ENCODE measurements at places on chromosomes 13 and 19.

GRCh38 chr13:113839536-113840204, 24.2 kb downstream of the GAS6 start:
- DNase-seq: no peak

DNA sequence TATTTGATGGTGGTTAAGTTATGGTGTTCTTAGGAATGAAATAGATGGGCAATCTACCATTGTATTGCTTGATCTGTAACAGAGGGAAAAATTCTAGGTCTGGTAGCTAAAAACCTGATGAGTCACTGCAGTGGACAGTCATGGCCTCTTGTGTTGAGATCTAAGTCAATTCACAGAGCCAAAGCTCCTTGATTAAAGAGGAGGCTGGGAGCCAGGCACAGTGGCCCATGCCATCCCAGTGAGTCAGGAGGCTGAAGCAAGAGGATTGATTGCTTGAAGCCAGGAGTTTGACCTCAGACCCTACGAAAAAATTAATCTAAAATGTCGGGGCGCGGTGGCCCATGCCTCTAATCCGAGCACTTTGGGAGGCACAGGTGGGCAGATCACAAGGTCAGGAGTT, 67.1 kb upstream of the KPNA3 start:
- no peak for DNase-seq

DNA sequence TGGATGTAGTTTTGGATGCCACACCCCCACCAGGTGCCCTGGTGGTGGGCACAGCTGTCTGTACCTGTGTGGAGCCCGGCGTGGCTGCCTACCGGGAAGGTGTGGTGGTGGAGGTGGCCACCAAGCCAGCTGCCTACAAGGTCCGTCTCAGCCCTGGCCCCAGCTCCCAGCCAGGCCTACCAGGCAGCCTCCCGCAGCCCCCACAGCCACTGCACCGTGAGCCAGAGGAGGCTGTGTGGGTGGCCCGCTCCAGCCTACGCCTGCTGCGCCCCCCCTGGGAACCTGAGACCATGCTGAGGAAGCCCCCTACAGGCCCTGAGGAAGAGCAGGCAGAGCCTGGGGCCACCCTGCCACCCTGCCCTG, 3.5 kb downstream of the CIC start:
- no peak for DNase-seq

GRCh38 chr13:33119022-33119781, 103.0 kb downstream of the KL start:
- DNase-seq: no peak

DNA sequence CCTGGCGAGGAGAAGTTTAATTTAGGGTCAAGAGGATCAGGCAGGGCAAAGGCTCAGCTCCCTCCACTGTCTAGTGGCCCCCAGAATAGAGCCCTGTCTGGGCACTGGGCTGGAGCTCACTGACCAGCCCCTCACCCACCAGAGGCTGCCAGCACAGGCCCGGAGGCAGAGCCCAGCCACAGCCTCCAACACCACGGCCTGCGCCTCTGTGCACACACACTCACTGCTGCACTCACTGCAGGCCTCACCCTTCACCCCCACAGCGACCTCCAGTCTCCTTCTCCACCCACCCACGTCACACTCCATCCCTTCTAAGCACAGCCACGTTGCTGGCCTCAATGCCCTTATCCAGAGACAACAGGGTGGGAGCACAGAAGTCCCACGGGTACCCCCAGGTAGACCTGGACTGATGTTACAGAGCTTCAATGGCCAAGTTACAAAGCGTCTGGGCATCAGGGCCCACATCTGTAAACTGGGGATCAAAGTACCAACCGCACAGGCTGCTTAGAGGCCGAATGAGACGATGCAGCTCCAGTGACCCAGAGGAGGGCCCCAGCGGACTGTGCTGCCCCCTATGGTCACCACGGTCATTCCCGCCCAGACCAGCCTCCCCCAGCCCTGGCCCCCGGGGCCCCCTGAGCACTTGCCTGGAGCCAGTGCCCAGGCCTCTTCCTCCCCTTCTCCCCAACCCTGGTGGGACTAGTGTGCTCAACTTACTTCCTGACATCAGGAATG, 4.5 kb upstream of the PRKD2 start:
- DNase-seq: no peak

DNA sequence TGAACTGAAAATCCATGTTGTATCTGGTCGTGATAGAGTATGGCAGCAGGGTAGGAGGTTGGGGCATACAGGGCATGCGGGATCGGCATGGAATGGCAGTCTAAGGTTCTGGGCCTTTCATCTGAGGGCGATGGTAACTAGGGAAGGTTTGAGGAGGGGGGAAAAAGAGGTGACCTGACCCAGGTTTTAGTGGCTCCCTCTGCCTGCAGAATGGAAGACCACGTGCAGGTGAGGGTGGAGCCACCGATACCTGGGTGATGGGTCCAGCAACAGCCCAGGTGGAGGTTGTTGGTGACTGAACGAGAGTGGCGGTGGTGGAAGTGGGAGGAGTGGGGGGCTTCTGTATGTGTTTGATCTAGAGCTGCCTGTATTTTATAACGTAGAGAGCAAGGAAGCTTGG, 3.8 kb downstream of the ZNF749 start:
- no peak for DNase-seq

- DNase-seq: no peak
These were observed 19.9 kb upstream of the RFC3 start for GRCh38 chr13:33798023-33798422.

GRCh38 chr19:48740164-48740972, at the start of gene RASIP1:
TSS of gene RASIP1 (minus strand) at chr19:48740610. CDS start at chr19:48740282, 328 bp downstream.
- DNase-seq: no peak

GRCh38 chr19:4774136-4774535, 17.4 kb upstream of the FEM1A start:
- DNase-seq: no peak

- DNase-seq: no peak
These were observed 34.2 kb downstream of the ZNF787 start for GRCh38 chr19:56086671-56087430.

DNA sequence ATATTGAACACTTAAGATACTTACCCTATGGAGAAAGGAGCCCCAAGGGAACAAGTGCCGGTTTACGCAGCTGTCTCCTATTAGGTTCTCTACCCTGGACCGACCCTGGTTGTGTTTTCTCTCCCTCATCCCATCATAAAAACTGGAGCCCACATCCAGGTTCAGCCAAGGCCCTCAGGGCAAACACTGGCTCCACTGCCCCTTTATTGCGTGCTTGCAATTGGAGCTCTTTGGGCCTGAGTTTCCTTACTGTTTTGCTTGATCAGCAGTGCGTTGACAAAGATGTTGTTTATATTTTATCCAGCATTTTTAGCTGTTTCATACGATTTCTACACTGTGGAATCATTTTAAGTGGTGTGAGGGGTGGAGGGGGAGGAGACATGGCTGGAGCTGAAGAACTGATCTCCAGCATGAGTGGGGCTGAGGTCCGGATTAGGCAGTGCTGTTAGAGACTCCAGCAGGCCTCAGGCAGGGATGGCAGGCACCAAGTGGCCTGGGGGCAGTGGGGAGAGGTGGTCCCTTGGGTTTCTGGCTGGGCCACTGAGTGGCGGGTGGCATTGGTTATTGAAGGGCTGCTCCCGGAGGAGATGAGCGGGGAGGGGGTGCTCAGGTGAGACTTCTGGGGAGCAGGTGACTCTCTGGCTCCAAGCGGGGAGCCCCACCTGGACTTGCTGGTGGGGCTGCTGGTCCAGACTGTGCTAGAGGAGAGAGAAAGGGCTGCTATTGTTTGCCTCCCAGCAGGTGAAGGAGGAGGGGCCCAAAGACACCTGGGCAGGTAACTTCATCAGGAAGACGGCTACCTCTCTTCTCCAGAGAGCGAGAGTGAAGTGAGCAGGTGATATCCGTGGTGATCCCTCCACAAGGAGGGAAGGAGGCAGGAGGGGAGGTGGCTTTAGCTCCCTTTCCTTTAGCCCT, 62.4 kb upstream of the RNF113B start:
- DNase-seq: no peak

GRCh38 chr19:28880735-28881401, 332.1 kb downstream of the UQCRFS1 start:
- no peak for DNase-seq

DNA sequence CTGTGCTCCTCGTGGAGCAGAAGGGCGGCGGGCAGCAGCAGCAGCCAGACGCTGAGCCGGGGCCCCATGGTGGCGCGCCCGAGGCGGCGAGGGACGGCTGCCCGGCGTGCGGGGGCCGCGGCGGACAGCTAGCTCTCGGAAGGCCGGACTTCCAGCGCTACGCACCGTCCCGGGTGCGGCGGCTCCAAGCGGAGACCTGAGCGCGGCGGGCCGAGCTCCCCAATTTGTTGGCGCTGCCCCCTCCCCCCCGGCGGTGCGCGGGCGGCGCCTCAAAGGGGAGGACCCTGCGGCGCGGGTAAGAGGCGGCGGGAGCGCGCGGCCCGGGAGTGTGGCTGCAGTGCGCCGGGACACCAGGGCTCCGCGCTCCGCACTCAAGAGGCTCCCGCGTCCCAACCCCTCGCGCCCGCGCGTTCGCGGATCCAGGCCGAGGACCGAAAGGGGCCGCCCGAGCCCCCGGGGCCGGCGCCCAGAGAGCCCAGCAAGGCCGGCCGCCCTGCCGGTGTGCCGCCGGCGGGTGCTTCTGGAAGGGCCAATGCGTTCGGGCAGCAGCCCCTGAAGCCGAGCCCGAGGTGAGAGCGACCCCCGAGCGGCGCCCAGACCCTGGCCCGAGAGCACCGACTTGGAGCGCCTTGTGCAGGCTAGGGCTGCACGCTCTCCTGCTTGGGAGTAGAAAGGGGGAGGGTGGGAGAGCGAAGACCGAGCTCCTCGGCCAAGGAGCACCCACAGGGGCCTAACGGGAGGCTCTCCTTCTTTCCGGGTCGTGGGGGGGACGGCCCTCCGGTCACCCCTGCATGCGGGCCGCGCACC, at the start of the genes COL4A1 and COL4A2:
COL4A1 (minus strand) TSS at position 198 of the 807 bp plus-strand sequence; CDS start at position 68, 130 bp downstream.
COL4A2 (plus strand) TSS at position 325 of the 807 bp plus-strand sequence. CDS start 620 bp downstream, outside the sequence.
- no peak for DNase-seq

DNA sequence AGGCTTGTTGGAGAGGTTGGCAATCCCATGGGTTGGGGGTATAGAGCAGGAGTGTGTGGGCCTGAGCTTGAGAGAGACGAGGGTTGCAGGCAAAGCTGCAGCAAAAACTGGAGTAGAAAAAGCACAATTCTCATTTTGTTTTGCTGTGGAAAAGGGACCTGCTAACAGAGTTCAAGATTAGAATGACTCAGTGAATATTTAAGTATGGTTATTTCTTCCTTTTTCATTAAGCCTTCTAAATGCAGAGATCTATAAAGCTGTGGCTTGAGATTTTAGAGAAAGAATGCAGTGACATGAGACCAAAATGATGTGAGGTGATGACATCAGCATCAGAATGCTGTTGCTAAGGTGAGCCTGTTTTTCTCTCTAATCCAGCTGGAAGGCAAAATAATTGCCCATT, 10.8 kb upstream of the MBNL2 start:
- no peak for DNase-seq

DNA sequence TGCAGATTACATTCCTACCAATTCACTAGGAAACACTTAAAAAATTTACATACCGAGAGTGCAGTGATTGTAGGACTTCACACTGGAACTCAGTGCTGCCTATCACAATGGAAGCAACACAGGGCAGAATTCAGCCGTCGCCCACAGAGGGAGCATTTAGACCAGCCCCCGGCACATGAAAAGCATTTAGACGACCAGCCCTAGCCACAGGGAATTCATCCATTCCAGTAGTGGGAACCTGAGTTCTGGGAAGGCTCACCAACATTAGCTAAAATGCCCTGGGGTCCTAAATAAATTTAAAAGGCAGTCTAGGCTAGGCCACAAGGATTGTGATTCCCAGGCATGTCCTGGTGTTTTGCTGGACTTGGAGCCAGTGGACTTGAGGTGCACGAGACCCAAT, 155.2 kb downstream of the LIG4 start:
- no peak for DNase-seq

DNA sequence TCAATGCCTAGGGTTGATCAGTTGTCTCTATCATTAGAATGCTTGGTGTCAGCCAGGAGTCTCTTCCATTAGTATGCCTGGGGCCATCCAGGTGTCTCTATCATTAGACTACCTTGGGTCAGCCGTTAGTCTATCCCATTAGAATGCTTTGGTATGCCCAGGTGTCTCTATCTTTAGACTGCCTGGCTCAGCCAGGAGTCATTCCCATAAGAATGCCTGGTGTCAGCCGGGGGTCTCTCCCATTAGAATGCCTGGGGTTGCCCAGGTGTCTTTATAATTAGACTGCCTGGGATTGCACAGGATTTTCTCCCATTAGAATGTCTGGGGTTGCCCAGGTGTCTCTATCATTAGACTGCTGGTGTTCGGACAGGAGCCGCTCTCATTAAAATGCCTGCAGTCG, 1442.9 kb downstream of the UQCRFS1 start:
- no peak for DNase-seq

- no peak for DNase-seq
These were observed 8.2 kb upstream of the PCDH9 start for GRCh38 chr13:67238277-67238859.

DNA sequence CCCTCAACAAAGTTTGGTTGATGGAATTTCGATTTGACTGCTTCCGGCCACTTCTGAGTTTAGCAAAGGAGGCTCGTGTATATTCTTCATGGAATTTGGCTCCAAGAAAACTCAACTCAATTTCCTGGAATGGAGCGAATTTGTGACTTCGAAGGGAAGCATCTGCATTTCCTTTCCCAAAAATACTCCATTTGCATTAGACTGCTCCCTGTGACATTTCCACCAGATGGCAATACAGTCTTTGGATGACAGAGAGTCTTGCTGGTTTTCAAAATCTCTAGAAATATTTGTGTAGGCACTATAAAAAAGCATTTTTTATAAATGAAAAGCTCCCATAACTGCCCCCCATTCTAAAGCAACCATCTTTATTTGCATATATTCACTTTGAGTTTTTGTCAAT, 4.1 kb downstream of the C1QTNF9 start:
- DNase-seq: no peak

DNA sequence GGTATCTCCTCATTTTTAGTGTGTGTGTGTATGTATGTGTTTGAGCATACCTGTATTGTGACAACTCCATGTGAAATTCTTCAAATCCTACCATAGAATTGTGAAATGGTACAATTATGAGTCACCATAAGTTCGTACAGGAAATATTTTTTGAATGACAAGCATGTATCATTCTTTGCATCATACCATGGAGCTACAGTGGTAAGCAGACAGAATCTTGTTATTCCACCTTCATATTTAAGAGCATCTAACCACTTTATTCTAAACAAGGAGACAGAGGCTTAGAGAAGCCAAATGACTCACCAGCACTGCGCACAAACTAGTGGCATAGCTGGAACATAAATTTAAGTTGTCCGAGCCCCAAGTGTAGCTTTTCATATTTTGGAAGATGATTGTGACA, 4.5 kb upstream of the EPSTI1 start:
- no peak for DNase-seq

GRCh38 chr19:34851277-34851804, 75.4 kb upstream of the ZNF30 start:
- DNase-seq: no peak

GRCh38 chr19:3606174-3606689, 443 bp downstream of the TBXA2R start:
- no peak for DNase-seq

DNA sequence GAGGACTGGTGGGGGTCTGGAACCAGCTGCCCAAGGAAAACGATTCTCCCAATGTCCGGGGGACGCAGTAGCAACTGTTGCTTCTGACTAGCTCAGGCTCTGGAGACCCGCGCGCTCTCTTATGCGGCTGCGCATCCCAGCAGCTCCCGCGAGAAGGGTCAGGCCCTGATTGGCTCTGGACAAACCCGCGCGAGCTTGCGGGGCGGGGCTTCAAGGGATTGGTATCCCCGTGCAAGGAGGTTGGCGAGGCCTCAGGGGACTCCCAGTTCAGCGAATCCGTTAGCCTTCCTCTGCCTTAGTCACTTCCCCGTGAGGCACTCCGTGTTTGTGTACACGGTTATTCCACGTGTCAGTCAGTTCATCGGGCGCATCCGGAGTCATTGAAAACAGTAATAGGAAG, 20.2 kb downstream of the SIGLECL1 start:
- DNase-seq: no peak

- DNase-seq: peak; percentile 88
These were observed at the start of gene SH2D3A for GRCh38 chr19:6767357-6768235. TSS of gene SH2D3A (minus strand) at chr19:6767435. CDS start at chr19:6763748, 3,687 bp downstream.

- DNase-seq: no peak
These were observed 1597.6 kb upstream of the MIR17HG start for GRCh38 chr13:89749888-89750287.

Measured in stimulated activated CD8-positive, alpha-beta memory T cell treated with anti-CD3 and anti-CD28 coated beads, Interleukin-15, amount 100 ng/mL, for 4 hours (primary cell).